ENCODE measurements at places on chromosomes 3 and 15.

- no peak for DNase-seq
Measured at GRCh38 chr3:127167315-127168043, 25.5 kb upstream of the PRR23E start.

- no peak for DNase-seq
Measured at GRCh38 chr3:114476511-114476910, 182.7 kb downstream of the TIGIT start.

DNA sequence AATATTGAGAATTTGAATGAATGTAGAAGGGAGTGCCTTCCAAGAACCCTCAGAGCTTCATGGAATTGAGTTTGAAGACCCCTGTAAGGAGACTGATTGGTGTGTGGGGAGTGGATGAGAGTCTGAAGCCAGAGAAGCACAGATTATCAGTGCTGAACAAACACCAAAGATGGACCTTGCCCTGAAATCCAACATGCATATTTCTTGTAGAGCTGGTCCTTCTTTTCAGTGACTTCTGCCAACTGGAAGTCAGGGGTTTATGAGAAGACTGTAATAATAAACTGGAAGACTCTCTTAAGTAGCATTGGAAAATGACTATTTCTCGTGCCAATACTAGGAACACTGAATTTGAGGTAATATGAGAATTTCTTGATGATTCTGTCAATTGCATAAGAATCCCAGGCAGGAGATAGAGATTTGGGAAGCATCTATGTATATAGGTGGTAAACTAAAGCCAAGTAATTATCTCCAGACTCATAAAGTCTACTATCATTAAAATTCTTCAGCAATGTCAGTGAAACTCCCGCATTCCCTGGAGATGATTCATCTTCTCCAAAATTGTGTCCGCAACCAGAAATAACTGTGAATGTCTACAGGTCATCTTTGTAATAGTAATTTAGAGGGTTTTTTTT lies 213.8 kb downstream of the IL5RA start:
- no peak for DNase-seq

GRCh38 chr3:134110963-134111362 lies 81.2 kb upstream of the SLCO2A1 start:
- DNase-seq = no peak

- DNase-seq = no peak
Measured at GRCh38 chr3:143363276-143363675, 243.7 kb downstream of the CHST2 start.

DNA sequence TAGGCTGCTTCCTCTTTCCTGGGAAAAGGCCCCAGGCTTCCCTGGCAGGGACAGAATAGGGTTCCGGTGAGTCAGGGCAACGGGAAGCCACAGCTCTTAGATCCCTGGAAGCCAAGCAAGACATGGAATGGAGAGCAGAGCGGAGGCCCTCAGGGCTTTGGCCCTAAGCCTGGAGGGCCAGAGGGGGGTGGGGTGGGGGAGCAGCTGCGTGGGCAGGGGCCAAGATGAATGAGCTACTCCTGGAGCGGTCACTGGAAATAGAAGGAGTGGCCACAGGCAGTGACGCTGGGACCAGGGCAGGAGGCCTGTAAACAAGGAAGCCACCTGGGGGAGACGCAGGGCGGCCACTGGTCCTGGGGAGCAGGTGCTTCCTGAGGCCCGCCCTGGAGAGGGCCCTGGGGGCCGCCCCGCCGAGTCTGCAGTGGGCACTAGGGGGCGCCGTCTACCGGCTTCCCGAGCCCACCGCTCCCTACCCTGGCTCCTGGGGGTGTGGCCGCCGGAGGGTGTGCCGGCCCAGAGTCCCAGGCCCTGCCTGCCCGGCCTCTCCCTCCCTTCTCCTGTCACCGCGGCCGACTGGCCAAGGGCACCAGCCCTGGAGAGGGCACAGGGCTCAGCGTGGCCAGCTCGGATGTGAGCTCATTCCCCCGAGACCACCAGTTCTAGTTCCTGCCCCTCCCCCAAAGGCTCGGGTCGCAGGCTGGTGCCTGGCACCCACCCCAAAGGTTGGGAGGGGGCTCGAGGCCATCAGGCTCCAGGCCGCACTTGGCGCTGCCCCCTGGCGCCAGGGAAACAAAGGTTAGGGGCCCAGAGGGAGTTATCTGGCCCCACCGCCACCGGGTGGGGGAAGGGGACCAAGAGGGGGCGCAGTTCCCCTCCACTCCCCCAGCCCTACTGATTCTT lies 12.1 kb downstream of the VPS18 start:
- peak; percentile 52 for DNase-seq

DNA sequence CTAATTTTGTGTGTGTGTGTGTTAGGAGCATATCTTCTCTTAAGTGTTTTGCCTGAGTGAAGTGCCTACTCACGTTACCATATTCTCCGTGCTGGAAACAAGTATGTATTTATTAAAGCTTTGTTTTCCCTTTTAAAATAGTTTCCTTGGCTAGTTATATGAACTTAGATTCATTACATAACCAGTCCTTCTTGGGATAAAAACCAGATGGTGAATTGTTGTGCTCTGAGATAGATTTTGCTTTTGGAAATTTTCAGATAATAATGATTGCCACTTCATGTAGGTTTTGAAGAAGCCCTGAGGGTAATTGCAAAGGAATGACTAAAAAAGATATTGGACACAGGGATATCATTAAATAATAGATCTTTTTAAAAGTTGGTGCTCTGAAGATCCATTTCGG lies 390.2 kb upstream of the SGO1 start:
- DNase-seq = no peak

DNA sequence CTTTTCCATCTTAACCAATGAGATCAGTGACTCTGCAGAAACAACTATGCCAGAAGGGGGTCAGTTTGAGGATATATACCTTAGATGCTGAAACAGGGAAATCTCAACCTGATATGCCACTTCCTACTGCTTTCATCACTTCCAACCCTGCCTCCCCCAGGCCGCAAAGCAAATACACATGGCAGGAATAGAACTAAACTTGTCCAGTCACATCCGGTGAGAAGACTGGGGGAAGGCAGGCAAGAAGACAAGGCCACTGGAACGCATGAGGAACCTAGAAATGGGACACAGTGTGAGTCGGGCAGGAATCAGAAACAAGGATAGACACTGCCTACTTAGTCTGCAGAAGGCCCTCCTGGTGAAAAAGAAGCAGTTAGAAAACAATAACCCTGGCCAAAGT lies 90.6 kb downstream of the MYO5A start:
- DNase-seq = no peak

- no peak for DNase-seq
Measured at GRCh38 chr3:58095603-58096138, 87.4 kb downstream of the FLNB start.

DNA sequence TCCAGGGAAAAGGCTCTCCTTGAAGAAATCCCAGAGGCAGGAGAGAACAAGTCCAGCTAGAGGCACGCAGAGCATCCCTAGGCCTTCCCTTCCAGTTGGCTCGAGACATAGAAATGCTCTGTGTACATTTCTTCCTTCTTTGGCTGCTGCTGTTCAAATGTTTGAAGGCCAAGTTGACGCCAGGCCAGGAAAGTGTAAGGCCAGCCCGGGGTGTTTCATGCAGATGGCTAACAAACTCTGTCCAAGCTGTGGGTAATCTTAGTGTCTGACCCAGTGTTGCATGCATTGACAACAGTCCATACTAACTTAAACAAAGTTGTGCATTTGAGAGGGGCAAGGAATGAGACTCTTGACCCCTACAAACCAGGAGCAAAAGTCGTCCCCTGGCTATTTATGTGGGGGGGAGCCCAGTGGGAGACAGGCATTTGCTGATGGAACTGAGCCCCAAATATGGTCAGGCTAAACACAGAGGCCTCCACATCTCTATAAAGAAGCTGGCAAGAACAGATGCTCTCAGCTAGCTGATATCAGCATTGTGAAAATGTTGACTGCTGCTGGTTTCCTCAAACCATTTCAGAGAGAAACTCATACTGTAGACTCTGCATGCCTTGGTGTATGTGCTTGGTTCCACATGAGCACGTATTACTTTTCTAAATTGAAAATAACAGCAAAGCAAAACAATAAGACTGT lies 139.5 kb downstream of the ADAMTS9 start:
- DNase-seq = no peak

GRCh38 chr3:34212656-34213055 lies 414.2 kb downstream of the PDCD6IP start:
- no peak for DNase-seq

- DNase-seq = no peak
Measured at GRCh38 chr3:185361920-185362319, 1.0 kb upstream of the MAP3K13 start.

DNA sequence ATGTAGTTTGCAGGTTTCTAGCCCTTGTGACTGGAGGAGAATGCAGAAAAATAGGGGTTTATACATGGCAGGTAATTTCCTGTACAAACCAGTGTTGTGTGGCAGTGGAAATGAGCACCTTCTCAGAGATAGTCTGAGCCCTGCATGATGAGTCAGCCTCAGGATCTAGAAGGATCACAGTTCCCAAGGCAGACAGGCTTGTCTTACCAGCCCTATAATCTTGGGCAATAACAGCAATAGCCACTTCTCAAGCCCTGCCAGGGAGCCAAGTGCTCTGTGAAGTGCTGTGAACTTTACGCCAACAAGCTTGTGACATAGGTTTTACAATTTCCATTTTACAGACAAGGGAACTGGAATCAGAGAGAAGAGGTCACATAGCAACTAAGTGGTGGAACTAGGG lies 89.4 kb downstream of the CD47 start:
- DNase-seq = no peak
